NCI-H2029 treated with DMSO at 0.1 percent for 48 hours (cell line): ENCODE measurements at places on chromosomes 6 and 20.
A peak's percentile ranks its signal among the peaks of the same experiment; 100 is the strongest.

DNA sequence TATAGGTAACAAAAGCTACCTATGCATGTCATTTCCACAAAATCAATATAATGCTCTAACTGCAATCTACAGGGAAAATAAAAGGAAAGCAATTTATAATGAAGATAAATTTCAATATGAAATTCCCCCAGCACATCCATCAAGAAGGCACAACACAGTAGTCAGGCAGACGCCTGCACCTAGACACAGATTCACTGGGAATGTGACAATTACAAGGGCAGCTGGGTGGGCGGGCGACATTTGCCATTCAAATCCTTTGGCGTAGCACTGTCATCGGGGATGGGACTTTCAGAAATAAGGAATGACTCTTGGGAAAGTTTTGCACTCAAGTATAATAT lies 60.4 kb downstream of the SULF2 start:
- no peak for DNase-seq

DNA sequence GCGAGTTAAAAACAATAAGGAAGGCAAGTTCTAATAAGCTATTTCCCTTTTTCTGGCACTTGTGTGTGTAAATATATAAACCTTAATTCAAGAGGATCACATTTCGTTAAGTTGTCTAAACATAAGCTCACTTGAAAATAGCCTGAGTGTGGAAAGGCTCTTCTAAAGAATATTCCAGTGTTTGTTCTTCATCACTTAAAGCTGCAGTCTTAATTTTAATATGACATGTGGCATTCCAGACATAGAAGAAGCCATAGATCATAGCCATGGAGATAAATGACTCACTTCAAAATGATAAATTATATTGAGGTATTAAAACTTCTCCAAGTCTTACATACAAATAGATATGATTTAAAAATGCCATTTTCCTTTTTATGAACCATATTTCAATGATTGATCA lies 42.1 kb downstream of the IYD start:
- DNase-seq = peak; percentile 22

DNA sequence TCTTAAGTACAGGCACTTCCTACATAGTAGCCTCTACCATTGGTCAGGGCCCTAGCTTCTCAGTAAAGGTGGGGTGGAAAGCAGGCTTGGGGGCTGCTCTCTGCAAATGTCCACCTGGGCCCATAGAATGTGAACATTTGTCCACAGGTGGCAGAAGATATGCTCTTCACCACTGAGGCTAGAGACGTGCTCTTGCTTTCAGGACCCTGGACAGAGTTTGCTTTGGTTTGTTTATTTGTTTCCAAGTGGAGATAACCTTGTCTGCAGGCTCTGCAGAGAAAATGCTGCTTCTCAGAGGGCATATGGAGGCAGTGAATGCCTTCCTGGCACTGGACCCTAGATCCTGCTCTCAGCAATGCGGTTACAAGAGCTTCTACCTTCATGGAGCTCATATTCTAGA lies 129.0 kb downstream of the F13A1 start:
- no peak for DNase-seq

DNA sequence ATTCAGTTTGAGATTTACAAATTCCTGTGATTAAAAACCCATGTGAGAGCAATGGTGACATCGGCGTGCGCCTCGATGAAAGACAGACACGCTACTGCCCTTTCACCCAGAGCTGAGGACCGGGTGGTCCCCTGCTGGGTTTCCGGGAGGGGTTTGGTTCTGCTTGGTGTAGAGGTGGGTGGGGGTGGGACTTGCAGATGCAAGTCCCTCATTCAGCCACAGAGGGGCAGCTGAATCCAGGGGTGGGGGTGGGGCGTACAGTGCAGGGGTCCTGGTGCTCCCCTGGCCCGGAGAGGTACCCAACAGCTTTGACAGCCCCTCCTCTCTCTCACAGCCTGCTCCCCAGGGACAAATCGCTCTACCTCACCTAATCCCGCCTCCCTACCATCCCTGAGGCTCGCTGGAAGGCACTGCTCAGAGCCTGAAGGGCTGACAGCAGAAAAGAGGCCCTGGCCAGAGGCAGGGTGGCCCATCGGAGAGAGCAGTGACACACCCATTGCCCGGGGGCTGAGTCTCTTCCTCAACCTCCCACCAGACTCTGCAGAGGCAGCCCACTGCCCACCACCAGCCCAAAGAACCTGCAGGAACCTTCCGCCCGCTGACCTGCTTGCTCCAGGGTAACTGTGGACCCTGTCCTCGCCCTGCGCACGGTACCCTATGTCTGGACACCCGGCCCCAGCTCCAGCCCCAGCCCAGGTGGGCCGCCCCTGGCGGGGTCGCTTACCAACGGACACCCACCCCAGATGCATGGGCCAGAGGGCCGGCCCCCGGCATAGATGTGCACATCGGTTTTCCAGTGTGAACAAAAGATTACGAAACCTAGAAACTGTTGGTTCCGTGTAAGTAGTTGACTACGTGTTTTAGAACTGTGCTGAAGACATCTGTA lies 118.4 kb downstream of the JPH2 start:
- DNase-seq = no peak

DNA sequence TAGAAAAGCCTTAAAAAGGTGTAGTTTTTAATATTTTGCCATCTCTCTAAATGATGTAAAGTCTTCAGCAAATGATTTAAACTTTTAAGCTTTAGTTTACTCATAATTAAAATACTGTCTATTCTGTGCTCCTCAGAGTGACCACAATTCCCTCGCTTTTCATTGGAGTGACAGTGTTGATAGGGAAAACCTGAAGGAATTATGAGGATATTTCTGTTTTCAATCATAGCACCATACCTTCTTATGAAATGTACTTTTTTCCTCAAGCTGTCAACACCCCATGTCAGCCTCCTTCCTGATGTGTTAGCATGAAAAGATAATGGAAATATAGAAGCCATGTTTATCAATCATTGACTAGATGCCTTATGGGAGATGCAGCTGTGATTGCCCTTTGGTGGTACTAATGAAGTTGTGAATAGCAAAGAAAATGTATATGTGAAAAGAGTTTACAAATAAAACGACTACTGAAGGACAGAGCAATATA lies 145.4 kb upstream of the EYS start:
- no peak for DNase-seq

GRCh38 chr20:45704969-45705637 lies at the start of gene WFDC10B:
TSS of gene WFDC10B (minus strand) at chr20:45705019. CDS start at chr20:45685992, 19,027 bp downstream.
- peak; percentile 90 for DNase-seq

- no peak for DNase-seq
Measured at GRCh38 chr20:43507150-43508080, at the start of gene L3MBTL1. TSS of gene L3MBTL1 (plus strand) at chr20:43507697. CDS start at chr20:43513504, 5,807 bp downstream.

GRCh38 chr6:151284012-151284411 lies 44.2 kb downstream of the AKAP12 start:
- no peak for DNase-seq

DNA sequence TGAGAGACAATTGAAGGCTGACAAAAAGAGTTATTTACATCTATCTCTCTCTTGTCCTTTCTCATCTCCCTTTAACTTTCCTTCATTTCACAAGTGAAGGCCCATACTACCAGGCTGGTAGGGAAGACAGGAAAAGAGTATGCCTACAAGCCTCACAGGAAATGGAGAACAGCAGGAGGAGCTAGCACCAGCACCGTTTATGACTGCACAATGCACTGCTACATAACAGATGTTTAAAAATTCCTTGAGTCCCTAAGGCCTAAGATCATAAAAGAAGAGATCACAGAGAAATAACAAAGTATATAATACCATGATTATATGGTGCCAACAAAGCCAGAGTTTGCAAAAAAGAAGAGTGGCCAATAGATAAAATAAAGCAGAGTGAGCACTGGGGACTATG lies 194.8 kb downstream of the UNC5CL start:
- no peak for DNase-seq

GRCh38 chr20:52230409-52230808 lies 38.8 kb upstream of the ZFP64 start:
- DNase-seq = no peak

DNA sequence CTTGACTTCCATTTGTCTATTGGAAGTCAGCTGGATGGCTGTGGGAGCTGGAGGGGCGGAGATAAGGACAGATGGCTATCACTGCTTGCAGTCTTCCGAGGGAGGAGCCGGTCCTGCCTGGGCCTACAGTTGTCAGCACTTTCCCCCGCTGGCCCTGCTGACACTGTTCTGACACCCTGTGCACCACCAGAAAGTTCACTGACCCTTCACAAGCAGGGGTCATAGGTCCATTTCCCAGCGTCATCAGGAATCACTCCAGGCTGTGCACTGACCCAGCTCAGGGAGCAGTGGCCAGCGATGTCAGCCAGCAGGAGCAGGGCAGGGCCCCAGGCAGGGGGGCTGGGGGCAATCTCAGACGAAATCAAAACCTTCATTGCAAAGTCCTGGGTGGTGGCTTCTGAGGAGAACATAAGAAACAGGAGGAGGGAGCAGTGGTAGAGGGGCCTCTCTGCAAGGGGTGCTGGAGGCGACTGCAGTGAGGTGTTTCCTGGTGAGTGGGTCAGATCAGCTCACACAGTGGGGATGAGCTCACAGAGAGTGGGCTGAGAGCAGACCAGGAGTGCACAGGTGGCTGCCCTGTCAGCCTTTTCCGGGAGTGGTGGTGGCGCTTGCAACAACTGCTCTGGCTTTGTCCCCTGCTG lies 26.5 kb upstream of the PLEKHG1 start:
- DNase-seq = no peak

DNA sequence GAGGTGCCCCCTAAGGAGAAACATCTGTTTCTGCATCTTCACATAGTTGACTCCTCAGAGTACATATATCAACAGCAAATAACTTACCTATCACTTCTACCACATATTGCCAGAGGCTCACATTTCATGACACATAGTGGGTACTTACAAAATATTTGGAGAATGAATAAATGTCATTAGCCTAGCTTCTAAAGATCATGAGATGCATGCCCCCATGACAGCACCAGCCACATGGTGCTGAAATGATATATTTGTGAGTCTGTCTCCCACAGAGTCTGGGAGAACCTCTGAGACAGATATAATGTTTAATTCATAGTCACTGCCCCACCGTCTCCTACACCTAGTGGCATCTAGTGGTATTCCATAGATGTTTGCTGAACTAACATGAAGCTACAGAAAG lies 555.6 kb downstream of the KIF16B start:
- DNase-seq = no peak
